Activated T-cell treated with anti-CD3 and anti-CD28 coated beads for 4 hours (primary cell): ENCODE measurements at places on chromosomes 13 and 19.

GRCh38 chr19:44685877-44686276 lies 13.1 kb upstream of the CEACAM16 start:
- no peak for DNase-seq

DNA sequence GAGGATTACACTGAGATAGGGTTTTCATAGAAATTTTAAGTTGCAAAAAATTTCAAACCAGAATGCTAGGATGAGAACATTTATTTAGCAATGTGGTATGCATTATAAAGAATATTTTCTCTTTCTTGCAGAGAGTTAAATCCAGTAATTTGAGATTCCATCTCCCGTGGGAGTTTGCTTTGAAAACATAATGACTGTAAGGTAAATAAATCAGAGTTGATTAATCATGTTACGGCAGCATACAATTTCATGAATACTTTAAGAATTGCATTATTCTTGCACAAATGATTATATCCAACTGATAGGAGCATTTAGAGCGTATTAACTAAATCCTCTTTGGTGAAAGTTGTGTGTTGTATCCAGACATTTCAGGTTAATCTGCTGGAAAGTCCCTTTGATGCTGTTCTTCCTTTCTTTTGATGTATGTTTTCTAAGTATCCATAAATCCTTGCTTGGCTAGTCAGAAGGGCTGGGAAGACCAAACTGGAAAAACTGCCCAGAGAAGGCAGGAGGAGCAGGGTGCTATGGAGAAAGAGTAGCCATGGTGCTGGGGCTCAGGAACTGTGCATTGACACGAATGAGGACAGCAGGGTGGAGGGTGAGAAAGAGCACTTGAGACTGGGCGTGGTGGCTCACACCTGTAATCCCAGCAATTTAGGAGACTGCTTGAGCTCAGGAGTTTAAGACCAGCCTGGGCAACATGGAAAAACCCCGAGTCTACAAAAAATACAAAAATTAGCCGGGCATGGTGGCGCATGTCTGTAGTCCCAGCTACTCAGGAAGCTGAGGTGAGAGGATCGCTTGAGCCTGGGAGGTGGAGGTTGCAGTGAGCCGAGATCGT lies 4.8 kb upstream of the GJA3 start:
- DNase-seq: no peak

GRCh38 chr19:39824143-39825092 lies 9.5 kb downstream of the DYRK1B start:
- DNase-seq: peak; percentile 75

DNA sequence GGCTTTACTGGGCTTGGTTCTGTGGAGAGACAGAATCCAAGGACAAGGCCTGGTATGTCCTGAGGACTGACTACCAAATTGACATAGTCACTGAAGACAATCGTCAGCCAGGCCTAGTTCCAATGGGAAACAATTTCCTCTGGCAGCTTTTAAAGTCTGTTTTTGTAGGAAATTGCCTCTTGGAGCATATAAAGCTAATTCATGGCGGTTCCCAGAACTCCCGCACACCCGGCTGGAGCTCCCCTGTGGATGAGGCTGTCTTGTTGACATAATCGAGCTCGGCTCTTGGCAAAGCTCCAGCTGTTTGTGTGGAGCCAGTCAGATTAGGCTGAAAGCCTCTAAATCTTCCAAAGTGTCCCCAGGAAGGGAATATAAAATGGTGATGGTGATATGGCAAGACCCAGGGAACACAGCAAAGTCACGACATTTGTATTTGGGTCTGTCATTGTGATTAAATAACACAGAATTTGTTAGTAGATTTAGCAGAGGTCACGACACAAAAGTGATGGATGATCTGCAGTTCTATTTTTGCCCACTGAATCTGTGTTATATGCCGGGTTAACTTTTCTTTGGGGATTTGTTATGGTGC lies 395.0 kb downstream of the PCDH9 start:
- DNase-seq: no peak

GRCh38 chr19:17249887-17250548 lies 4.3 kb upstream of the NR2F6 start:
- no peak for DNase-seq

DNA sequence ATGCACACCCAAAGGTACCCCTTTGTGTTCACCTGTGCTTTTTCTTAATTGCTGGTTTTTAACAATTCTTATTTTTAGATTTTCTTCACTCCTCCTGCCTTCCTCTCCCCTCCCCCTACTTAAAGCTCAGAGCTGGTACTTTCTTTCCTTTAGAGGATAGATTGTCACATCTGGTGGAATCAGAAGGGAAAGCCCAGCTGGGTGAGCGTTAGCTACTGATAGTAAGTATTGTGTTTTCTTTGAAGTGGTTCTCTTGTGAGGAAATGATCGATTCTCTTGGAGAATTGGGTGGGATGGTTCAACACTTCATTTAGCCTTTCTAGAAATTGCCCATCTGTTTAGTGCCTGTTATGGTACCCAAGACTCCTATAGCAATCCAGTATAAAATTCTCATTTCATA lies 84.8 kb downstream of the FLT1 start:
- no peak for DNase-seq

- no peak for DNase-seq
These were observed 7.7 kb downstream of the PEAK3 start for GRCh38 chr19:2274185-2274711.

- DNase-seq: no peak
These were observed 63.4 kb downstream of the RYR1 start for GRCh38 chr19:38496603-38497487.

GRCh38 chr13:112928020-112928971 lies 40.7 kb upstream of the MCF2L start:
- no peak for DNase-seq

GRCh38 chr19:18023622-18024251 lies 15.8 kb downstream of the ARRDC2 start:
- DNase-seq: no peak

DNA sequence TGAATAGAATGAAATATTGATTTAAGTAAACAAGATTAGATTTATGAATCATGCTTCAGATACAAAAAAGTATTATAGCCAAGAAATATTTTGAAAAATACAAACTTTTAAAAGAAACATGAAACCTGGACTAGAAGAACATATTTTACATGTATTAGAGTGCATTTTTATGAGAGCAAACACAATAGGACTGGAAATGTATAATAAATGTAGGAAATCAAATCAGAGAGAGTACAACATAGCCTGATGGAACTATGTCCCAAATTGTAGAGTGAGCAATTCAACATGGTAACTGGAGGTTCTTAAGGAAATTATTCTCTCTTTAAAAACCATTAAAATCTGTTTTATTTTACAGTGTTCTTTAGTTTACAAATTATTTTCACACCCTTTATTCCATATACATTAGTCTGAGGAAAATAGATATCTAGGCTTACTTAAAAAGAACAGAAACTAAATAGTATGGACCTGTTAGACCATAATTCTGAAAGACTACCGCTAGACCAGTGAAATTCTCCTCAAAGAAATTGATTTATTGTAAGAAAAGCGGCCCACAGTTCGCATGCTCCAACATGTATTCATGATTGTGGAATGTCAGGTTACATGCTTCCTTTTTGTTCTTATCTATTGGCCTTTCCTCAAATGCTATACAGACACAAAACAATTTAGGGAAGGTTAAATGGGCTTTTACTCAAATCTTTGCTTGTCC lies 1526.5 kb upstream of the SLC10A2 start:
- DNase-seq: no peak

- DNase-seq: no peak
These were observed 55.5 kb downstream of the MYH14 start for GRCh38 chr19:50258918-50259372.

- DNase-seq: no peak
These were observed 1.4 kb downstream of the DCUN1D2 start for GRCh38 chr13:113489171-113489548.

DNA sequence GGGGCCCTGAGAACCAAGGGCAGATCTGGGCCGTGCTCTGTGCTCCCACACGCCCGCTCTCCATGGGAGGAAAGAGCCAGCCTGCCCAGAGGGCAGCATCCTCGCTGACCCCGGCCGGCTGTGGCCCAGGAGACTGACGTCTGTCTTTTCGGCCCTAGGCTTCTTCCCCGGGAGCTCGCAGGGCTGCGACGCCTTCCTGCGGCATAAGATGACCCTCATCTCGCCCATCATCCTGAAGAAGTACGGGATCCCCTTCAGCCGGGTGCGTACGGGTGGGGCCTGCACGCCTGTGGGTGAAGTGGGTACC lies 108.2 kb downstream of the KDM4B start:
- DNase-seq: no peak

GRCh38 chr19:55353803-55354697 lies 469 bp downstream of the COX6B2 start:
- DNase-seq: peak; percentile 54

DNA sequence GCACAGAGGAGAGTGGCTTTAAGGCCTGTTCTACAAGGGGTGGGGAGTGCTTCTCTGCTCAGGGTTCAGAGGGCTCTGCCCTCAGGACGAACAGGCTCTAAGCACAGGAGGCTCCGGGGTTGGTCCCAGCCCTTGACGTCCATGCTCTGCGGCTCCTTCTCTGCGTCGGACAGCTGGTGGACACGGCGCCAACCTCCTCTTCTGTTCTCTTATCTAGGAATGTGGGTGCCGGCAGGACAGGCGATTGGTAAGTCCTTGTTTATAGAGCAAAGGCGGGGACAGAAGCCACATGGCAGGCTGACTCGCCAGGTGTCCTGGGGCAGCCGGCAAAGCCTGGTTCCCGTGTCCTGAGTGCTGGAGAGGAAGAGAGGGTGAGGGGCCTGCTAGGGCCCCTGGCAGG lies 8.4 kb upstream of the RPS15 start:
- DNase-seq: no peak

DNA sequence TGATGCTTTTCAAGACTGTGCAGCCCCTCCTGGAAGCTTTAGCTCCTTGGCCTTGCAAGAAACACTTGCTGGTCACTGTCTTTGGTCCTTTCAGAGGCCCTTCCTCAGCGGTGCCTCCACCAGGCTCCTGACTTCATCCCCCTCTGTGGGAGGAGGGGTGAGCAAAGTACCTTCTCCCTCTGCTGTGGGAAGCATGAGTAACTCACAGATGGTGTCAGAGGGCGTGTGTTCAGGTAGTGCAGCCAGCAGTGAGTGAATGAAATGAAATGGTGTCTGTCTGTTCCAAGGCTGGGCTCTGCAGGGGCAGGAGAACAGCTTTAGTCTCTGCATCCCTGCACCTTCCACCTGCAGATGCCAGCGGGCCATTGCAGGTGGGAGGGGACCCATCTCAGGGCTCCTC lies 102.9 kb downstream of the SHISA2 start:
- DNase-seq: no peak

- DNase-seq: no peak
These were observed 490.4 kb downstream of the DIAPH3 start for GRCh38 chr13:59673286-59673685.

- DNase-seq: no peak
These were observed 1411.5 kb downstream of the SLITRK5 start for GRCh38 chr13:89082623-89083022.

DNA sequence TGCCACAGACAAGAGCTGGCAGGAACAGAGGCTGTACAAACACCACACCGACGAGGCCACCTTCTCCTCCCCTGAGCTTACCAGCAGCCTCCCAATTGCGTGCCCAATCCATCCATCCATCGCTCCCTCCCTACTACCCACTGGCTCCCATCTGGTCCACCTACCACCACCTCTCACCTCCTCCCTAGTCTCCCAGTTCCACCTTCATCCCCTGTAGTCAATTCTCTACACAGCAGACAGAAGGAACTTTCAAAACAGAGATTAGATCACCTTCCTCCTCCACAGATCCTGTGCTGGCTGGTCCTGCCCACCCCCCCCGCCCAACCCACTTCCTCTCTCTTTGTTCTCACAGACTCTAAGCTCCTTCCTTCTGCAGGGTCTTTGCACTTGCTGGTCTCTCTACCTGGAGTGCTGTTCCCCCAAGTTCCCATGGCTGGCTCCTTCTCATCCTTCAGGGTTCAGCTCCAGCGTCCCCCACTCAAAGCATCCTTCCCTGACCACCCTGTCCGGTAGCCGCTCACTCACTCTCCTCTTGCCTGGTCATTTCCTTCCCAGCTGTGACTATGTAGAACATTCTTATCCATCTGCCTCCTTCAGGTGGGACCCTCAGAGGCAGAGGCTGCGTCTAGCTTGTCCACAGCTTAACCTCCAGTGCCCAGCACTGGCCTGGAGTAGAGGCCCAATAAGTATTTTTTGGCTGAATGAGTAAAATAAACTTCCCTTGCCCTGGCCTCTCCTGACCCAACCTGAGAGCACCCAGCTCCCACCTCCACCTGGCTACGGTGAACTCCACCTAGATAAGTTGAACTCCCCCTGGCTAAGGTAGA lies 23.0 kb downstream of the PIN1 start:
- DNase-seq: no peak

- no peak for DNase-seq
These were observed 131.1 kb upstream of the GJB6 start for GRCh38 chr13:20363172-20363571.

DNA sequence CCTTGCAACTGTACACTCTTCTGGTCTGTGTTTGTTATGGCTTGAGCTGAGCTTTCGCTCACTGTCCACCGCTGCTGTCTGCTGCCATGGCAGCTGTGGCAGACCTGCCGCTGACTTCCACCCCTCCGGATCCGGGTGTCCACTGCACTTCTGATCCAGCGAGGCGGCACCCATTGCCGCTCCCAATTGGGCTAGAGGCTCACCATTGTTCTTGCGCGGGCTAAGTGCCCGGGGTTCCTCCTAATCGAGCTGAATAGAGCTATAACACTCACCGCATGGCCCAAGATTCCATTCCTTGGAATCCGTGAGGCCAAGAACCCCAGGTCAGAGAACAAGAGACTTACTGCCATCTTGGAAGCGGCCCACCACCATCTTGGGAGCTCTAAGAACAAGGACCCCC lies 2.2 kb upstream of the PSMC4 start:
- no peak for DNase-seq

- DNase-seq: no peak
These were observed 5.5 kb downstream of the MAB21L1 start for GRCh38 chr13:35470671-35471661.

GRCh38 chr19:16258440-16258903 lies 60.8 kb downstream of the AP1M1 start:
- DNase-seq: no peak

DNA sequence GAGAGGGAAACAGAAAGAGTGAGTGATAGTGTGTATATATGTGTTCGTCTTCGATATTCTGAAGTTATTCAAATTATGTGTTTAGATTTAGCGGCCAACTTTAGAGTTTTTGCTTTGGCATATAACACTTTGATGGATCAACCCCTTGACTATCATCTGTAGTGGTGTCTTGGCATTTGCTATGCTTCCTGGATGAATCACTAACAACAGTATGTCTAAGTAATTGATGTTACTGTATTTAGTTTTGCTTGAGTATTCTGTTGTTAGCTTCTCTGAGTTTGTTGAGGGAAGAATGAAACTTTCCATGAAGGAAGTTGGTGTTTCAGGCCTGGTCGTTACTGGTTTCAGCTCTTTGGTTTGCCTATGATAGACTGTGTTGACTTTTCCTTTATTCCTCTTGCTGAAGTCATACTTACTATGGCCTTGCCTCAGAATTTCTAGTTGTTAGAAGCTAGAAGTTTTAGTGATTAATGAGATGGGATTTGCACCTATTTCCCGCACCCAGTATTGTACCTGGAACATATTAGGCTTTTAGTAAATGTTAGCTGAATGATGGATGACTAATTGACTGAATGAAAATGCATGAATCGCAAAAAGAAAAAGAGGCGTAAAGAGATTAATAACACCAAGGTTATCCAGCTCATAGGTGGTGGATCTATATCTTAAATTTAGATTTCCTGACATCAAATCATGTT lies 20.7 kb downstream of the NDFIP2 start:
- no peak for DNase-seq

GRCh38 chr19:29942404-29943261 lies 594 bp downstream of the URI1 start:
- DNase-seq: peak; percentile 53
